8988T (cell line): ENCODE measurements at places on chromosomes 12 and 14.

DNA sequence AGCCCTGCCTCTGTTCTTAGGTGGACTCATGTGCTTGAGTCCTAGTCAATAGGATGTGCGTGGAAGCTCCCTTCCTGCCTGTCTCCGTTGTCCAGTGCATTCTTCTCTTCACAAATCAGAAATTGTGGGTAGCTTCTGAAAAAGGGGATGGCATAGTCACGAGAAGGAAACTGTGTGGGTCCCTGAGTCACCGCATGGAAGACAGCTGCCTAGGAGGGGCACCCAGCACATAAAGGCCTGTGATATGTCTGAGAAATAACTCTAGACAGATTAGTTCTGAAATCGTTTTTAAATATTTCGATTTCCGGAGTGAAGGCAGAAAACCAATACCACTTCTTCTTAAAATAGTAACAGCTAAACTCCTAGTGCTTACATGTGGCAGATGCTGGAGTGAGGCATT is 974.4 kb downstream of the BCL11B start:
- no peak for DNase-seq

DNA sequence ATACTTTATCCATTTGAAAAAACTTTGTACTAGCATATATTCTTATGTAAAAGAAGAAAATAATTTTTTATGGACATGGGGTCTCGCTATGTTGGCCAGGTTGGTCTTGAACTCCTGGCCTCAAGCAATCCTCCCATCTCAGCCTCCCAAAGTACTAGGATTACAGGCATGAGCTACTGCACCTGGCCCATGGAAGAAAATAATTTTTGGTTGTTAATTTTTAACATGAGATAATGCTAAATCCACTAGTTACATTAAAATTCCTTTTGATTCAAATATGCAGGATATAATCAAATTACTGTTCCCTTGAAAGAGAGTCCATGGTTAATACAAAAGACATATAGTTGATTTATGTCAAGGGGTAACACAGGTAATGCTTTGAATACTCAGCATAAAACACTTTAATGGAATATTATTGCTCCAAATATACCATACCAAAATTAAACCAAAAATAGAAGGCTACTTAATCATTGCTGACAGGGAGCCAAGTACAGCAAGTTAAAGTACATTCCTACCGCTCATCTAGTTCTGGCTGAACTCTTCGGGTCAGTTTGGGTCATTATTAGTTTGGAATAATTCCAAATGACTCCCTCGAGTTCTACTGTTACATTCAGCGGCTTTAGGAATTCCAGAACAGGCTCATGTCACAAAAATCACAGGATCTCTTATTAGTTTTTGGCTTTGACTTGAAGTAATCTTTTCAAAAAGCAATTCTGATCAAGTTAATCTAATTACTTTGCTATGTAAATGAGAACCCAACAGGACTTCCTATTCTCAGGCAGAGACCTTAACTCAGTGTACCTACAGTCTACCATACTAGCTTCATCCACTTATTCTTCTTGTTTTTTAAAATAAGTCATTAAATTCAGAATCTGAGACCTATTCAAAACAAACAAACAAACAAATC is 6.1 kb downstream of the SOS2 start:
- DNase-seq: no peak

DNA sequence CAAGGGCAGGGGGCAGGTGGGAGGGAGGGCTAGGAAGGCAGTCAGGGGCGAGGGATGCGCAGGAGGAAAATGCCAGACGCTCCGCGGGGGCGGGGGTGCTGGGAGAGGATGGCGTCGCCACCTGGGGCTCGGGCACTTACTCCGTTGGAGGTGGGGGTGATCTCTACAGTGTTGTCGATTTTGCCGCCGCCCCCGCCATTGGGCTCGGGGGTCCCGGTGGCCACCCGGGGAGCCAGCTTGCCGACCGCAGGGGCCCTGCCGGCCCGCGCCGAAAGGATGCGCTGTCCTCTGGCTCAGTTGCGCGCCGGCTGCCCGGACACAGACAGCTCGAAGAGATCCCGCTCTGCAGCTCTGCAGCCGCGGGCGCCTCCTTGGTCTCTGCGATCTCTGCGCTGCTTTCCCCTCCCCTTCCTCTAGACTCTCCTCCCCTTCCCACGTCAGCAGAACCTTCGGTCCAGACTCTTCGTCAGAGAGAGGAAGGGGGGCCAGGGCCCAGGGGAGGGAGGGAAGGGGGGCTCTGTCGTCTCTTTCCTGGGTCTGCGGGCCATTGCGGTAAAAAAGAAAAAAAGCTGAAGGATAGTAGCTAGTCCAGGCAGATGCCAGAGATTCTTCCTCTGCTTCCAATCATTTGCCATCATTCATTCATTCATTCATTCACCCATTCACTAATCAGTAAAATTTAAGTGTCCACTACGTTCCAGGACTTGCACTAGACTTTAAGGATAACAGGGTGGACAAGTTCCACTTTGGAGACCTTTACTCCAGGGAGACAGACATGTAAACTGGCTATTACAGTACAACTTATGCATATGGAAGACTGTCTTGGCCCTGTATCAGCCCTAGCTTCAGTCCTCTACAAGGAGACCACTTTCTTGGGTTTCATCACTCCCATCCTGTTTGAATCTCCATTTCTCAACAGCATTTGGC is at the start of gene SLC22A17:
SLC22A17 (minus strand) TSS at position 382 of the 927 bp plus-strand sequence.
- peak; percentile 83 for DNase-seq

DNA sequence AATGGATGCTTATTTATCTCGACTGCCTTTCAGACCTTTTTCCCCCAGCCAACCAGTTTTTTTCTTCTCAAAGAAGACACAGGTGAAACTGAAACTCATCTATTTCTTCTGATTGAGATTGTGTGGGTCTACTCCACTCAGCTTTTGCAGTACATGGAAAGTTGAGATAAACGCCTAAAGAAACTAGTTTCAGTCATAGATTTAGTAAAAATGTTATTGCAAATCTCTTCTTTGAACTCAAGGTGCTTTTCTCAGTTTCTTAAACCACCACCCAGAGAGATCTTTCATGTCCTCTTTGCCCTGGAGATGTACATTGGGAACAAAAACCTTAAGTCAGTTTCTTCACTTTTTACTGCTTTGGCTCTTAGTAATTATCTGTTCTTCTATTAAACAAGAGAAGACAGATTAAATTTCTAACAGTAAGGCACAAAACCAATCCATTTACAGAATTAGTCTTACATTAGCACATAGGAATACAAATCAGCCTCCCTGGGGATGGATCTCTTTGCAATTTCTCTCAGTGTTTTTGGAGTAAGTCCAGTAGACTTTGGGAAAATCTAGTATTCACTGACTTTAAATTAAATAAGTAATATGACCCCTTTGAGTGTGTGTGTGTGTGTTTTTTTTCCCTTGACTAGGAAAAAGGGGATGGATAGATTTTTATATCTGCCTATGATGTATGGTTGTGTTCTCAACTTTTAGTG is 11.6 kb downstream of the FBXW8 start:
- no peak for DNase-seq

DNA sequence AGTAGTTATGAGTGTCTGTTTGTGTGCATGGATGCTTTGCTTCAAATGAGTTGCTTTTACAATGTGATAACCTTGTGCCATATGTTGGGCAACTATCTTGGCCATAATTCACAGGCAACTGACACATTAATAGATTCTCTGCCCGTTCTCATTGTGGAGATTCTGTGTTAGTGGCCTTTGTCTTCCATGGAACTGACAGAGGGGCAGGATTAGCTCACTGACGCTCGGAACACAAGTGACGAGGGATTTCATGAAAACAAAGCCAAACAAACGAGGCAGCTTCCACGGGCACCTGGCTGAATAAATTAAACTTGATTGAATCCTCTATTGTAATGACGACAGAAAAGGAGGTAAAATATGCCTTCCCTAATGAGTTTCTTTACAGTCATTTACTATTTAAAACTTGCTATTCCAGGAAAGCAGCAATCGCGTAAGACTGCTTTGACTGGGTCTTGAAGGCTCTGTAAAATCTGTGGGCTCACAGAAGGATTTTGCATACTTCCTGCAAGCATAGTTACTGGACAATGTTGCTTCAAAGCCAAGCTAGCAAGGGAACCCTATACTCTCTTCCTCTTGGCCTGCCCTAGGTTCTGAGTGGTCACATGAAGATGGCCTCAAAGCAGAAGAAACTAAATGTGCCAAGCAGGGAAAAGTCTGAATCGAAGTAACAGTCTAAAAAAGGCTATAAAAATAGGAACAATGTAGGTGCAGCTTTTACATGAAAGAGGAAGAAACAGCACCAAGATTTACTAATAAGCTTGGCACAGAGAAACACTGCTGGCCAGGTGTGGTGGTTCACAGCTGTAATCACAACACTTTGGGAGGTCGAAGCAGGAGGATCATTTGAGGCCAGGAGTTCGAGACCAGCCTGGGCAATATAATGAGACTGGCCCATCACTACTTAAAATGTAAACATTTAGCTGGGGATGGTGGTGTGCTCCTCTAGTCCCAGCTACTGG is 28.1 kb upstream of the SINHCAF start:
- no peak for DNase-seq

- DNase-seq: no peak
Observed at GRCh38 chr14:92105073-92105892, 1.1 kb downstream of the ATXN3 start.

- DNase-seq: peak; percentile 21
Observed at GRCh38 chr14:69152181-69152901, 578 bp downstream of the DCAF5 start.

GRCh38 chr12:119692997-119693396 is 25.1 kb downstream of the PRKAB1 start:
- no peak for DNase-seq

- DNase-seq: no peak
Observed at GRCh38 chr12:83318386-83319098, 631.8 kb downstream of the TMTC2 start.

- no peak for DNase-seq
Observed at GRCh38 chr12:50924439-50925341, 27.7 kb upstream of the HIGD1C start.

GRCh38 chr12:57213763-57214397 is 2.7 kb upstream of the NXPH4 start:
- DNase-seq: no peak

- no peak for DNase-seq
Observed at GRCh38 chr14:54221971-54222370, 174.8 kb upstream of the CDKN3 start.

DNA sequence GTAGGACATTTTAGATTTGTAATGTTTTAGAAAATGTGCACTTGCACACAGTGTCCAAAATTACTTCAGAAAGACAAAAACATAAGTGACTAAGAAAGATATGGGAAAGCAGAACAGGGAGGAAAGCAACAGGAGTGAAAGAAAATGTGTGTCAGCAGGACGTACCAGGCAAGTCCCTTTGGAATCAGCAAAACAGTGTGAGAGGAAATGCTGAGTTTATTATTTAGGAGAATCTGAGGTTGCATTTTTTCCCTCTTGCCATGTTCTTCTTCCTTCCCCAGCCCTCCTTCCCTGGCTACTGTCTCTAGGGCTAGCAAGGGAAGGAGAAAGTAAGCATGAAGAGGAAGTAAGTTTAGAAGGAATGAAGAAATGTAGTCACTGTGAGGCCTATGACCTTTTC is 67.7 kb upstream of the CD163 start:
- DNase-seq: no peak

GRCh38 chr14:79764323-79764722 is 447.0 kb downstream of the DIO2 start:
- DNase-seq: no peak

- no peak for DNase-seq
Observed at GRCh38 chr12:43107026-43107775, 444.8 kb downstream of the ADAMTS20 start.

DNA sequence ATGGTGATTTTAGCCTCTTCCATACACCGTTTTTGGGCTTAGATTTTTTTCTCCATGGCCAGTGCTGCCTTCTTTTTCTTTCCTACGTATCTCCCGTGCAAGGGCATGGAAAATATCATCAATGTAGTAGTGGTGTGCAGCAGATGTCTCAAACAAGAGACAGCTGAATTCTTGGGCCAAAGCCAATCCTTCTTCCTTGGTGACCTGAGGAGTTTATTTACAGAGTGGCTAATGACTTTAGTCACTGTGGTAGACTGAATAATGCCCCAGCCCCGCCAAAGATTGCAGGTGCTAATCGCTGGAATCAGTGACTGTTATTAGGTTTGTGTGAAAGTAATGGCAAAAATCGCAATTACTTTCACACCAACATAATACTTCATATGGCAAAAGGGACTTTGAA is 235.5 kb upstream of the NOS1 start:
- DNase-seq: no peak

- DNase-seq: no peak
Observed at GRCh38 chr12:72390146-72390545, 118.0 kb downstream of the TRHDE start.

- no peak for DNase-seq
Observed at GRCh38 chr12:42125388-42125767, 19.3 kb downstream of the GXYLT1 start.

GRCh38 chr14:85338895-85339294 is 191.0 kb upstream of the FLRT2 start:
- DNase-seq: no peak

DNA sequence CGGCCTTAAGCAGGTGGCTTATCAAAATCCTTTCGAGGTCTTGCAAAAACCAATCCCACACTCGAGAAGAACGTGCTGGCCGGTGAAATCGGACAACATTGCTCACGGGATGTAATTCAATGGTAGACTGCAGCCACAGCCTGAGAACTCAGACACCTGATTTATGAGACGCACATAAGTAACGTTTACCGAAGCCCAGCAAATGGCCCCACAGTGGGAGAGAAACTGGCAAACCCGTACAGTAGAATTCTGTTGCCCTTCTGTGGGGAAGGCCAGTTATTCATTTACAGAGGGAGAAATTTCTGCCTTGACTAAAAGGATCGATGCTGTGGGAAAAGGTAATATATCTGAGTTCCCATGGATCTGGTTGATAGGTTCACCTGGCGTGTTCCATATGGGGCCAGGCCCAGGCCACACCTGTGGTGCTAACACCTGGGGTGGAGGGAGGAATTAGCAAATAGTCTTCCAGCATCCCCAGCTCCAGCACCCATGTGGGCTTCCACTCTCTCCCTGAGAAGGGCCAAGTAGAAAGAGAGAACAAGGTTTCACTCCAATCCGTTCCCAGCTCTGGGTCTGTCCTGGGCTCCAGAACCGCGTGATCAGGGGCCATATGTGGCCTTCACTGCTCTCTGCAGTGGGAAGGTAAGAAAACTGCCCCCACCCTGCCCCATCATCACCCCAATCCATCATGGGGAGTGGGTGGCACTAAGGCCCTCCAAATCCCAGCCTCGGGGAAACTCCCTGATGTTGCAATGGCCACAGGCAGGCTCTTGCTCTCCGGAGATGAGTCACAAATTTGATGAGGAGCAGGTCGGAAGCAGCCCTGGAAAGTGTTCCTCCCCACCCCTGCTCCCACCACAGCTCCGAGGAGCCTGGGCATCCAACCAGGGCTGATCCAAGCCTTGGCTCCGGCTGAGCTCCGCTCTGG is 12.7 kb downstream of the BDKRB1 start:
- DNase-seq: peak; percentile 54

- DNase-seq: no peak
Observed at GRCh38 chr12:34345801-34346200, 323.5 kb downstream of the ALG10 start.

DNA sequence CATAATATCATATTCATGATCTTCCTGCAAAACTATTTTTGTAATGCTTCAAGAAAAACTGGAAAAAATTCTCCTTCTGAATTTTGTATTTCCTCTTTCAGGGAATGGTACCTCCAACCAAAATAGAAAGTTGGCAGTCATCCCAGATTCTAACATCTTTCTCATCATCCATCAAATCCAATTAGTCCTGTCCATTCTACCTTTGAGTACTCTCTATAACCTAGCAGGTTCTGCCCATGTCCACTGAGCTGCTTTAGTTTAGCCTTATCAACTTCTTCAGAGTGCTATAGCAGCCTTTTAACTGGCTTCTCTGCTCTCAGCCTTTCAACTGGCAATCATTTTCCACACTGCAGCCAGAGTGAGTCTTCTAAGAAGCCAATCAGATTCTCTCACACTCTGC is 236.2 kb downstream of the AKAP6 start:
- DNase-seq: no peak

GRCh38 chr12:47122602-47123001 is 42.8 kb upstream of the AMIGO2 start:
- no peak for DNase-seq
